ENCODE measurements at places on chromosomes 13 and 19. TPM values are rescaled to one million over a fixed set of nuclear protein-coding genes. Genes with fewer than 3 reads are reported as not detected.

SARS2 gene
- 75.6 TPM for total RNA-seq

ZNF570 gene
- total RNA-seq: 4.2 TPM

CEACAM21 gene
- not detected for total RNA-seq

ZNF284 gene
- total RNA-seq: 2.0 TPM

GRCh38 chr13:50701469-50701868 is 142.0 kb downstream of the DLEU7 start:
- no peak for DNase-seq

GRCh38 chr13:106232681-106233080 is 302.8 kb downstream of the EFNB2 start:
- DNase-seq: no peak

- no peak for DNase-seq
These were observed 176.2 kb downstream of the FOXO1 start for GRCh38 chr13:40490086-40490758.
